Myocyte (in vitro differentiated cells): ENCODE measurements at places on chromosomes 7 and 10. TPM values are rescaled to one million over a fixed set of nuclear protein-coding genes. Genes with fewer than 3 reads are reported as not detected.

Gene EN2
- total RNA-seq = 0.91 and 1.7 TPM in 2 replicates

Gene TMEM130
- total RNA-seq = 0.05 TPM in 1 of 2 replicates, not detected in the other

Gene ZNF853
- 1.0 and 1.9 TPM in 2 replicates for total RNA-seq

Gene CH25H
- total RNA-seq = 0.36 and 1.0 TPM in 2 replicates

Gene TRIM56
- total RNA-seq = 7.8 and 7.9 TPM in 2 replicates

Gene TMEM140
- 8.2 and 11.6 TPM in 2 replicates for total RNA-seq

Gene TCF7L2
- 1.4 and 2.4 TPM in 2 replicates for total RNA-seq

Gene PLXDC2
- total RNA-seq = 12.0 and 16.2 TPM in 2 replicates

DNA sequence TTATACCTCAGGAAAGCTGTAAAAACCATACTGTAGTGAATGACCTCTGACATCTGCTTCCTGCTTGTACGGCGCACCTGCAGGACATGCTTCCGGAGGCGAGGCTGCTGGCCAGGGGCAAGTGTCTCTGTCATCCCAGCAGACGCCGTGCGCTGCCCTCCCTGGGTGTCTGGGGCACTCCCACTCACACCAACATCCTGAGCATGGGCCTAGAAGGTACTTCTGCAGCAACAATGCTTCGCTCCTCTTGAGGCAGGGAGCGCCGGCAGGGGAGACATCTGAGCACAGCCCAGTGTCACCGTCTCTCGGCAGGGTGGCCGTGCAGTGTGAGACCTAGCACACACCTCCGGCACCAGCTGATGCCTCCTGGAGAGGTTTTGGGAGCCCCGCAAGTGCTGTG is 269.2 kb downstream of the MAD1L1 start:
- DNase-seq = no peak

DNA sequence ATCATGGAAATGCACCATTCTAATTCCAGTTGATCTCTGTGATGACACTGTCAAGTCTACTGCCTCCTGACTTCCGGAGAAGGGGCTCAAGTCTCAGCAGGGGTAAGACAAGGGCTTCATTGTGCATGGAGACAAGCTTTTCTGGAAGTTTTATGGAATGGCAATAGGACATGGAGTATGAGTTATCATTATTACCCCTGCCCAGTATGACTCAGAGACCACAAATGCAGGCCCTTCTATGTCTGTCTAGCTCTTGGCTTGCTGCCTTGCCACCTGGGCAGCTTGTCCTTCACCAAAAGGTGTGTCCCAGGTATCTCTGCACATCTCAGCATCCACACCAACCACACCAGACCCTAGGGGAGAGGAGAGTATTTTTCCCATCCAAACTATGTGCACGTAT is 34.9 kb upstream of the KIAA1217 start:
- no peak for DNase-seq

GRCh38 chr7:142812437-142813215 is 41.9 kb downstream of the PRSS2 start:
- no peak for DNase-seq

GRCh38 chr10:97542169-97543024 is 30.2 kb upstream of the ANKRD2 start:
- peak; percentile 95 for DNase-seq

- DNase-seq = no peak
These were observed 13.6 kb downstream of the MRPS33 start for GRCh38 chr7:141001122-141001521.

DNA sequence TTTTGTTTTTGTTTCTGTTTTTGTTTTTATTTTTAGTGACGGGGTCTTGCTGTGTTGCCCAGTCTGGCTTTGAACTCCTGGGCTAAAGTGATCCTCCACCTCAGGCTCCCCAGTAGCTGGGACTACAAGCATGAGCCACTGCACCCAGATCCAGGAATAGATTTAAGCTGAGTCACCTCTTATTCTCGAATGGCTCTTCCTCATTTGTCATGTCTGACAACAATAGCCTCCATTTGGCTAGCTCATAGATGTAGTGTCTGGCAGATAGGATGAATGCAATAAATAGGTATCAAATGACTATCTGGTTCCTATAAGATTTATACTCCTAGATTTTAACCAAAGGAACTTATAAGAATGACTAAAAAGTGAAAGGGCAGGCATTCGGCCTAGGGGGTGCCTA is 172.9 kb downstream of the TMEM26 start:
- DNase-seq = peak; percentile 67

- DNase-seq = no peak
These were observed 214.2 kb upstream of the KAT6B start for GRCh38 chr10:74612195-74612594.

GRCh38 chr7:43761938-43762692 is 3.6 kb downstream of the BLVRA start:
- DNase-seq = no peak

- no peak for DNase-seq
These were observed 233.1 kb downstream of the SEMA3E start for GRCh38 chr7:83415840-83416239.

DNA sequence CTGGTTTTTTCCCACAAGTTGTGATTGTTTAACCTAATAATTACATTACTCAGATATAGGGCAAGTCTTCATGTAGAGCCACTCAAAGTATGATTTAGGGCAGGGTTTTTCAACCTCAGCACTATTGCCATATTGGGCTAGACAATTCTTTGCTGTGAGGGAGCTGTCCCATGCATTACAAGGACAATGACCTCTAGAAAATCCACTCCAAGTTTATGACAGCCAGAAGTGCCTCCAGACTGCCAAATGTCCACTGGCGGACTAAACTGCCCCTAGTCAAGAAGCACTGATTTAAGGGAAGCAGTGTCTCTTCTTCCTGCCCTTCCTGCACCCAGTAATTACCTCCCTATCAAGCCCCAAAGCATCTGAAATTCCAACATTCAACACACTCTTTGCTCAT is 54.4 kb downstream of the ZNF800 start:
- no peak for DNase-seq

- no peak for DNase-seq
These were observed 10.0 kb downstream of the IDI2 start for GRCh38 chr10:1015688-1016087.

- no peak for DNase-seq
These were observed 27.2 kb downstream of the DPYSL4 start for GRCh38 chr10:132213917-132214316.

DNA sequence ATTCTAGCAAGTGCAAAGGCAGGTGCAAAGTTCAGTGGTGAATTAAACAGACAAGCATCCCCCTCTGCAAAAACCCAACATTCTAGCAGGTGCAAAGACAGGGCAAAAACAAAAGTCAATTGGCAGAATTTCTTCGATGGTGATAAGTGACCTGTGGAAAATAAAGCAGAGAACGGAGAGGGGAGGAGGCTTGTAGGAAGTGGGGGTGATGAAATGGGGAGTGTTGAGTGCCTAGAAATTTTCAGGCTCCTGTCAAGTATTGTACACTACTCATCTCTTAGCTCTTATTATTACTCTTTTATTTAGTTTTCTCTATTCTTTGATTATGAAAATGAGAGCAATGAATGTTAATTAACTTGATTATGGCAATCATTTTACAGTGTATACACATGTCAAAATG is 2.4 kb upstream of the CD36 start:
- DNase-seq = no peak

GRCh38 chr7:143369678-143370651 is 7.5 kb upstream of the FAM131B start:
- DNase-seq = no peak

GRCh38 chr10:110495731-110496552 is 1.8 kb upstream of the DUSP5 start:
- peak; percentile 63 for DNase-seq

GRCh38 chr10:123865880-123866279 is 25.7 kb downstream of the CPXM2 start:
- no peak for DNase-seq

- no peak for DNase-seq
These were observed 89.0 kb downstream of the JMJD1C start for GRCh38 chr10:63376560-63377304.

GRCh38 chr7:100093054-100093453 is 4.3 kb downstream of the COPS6 start:
- no peak for DNase-seq

- peak; percentile 57 for DNase-seq
These were observed 905 bp downstream of the C1GALT1 start for GRCh38 chr7:7183061-7183837.
